ENCODE measurements at places on chromosomes 2 and 18. TPM values are rescaled to one million over a fixed set of nuclear protein-coding genes. Genes with fewer than 3 reads are reported as not detected.

Gene NT5C1B
- not detected for total RNA-seq

Gene ERFE
- total RNA-seq = 4.2 TPM

Gene TGFA
- total RNA-seq = 0.73 TPM

Gene CFAP65
- total RNA-seq = not detected

Gene ASB18
- total RNA-seq = not detected

Gene TBR1
- not detected for total RNA-seq

Gene SCN9A
- total RNA-seq = 40.9 TPM

Gene NMUR1
- total RNA-seq = 0.17 TPM

Gene GAL3ST2
- not detected for total RNA-seq

Gene ZNF385B
- total RNA-seq = not detected

Gene ANO7
- total RNA-seq = 0.83 TPM

Gene FBXO36
- 2.5 TPM for total RNA-seq

Gene UBXN4
- total RNA-seq = 74.5 TPM

Measured in smooth muscle cell of trachea (primary cell).